ENCODE measurements at places on chromosomes 16 and 17.

GRCh38 chr16:54503856-54504219, 217.3 kb upstream of the IRX3 start:
- DNase-seq = peak; percentile 28

DNA sequence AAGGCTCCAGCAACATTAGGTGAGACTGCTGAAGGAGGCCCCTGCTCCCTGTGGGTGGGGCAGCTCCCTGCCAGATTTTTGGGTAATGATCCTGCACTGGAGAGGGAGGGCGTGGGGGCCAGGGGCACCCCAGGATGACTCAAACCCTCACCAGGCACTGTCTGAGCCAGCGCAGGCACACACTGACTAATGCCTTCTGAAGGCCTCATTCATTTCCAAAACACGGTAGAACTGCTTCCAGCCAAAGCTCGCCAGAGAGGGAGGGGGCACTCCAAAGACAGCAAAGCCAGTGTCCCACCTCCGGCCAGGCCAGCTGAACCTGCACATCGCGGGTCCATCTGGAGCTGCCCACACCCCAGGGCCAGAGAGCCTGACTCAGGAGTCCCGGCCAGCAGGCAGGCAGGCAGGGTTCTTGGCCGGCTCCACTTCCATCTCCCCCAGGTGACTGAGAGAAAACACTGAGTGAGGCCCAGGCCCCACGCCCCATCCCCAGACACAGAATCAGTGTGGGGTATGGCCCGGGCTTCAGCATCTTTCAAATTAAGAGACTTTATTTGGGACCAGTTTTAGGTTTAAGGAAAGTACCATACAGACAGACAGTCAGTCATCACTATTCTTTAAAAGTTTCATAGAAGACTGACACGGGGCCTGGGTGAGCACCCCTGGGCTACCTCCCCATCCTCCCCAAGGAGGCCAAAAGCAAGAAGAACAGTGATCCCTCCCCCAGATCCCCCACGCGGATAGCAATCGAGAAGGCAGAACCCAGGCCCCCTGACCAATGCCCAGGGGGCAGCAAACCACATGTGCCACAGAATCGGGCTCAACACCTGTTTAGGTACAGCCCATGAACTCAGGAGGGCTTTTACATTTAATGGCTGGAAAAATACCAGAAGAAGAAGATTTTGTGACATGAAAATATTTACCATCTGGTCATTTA, 2.3 kb downstream of the PIEZO1 start:
- DNase-seq = no peak

DNA sequence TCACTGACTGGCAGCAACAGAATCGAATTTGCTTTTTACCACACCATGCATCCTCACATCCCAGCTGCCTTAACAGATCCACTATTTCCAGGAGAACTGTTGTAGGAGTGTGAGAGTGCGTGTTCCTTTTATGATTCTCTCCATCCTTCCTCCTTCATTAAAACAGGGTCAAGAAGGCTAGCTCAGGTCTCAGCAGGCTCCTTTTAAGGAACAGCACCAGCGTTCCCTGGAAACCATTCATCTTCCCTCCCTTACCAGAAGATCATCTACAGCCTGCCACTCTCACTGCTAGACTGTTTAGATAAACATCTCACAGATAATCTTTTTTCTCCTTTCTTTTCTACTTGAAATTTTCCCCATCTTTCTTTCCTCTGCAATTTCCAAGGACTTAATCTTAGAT, 1531.9 kb upstream of the CDH8 start:
- DNase-seq = no peak

GRCh38 chr16:59296888-59297287, 562.8 kb upstream of the GOT2 start:
- no peak for DNase-seq

GRCh38 chr16:62921904-62922303, 885.7 kb upstream of the CDH8 start:
- no peak for DNase-seq

Measured in fibroblast of skin of left quadriceps (primary cell).